ENCODE measurements at places on chromosomes 13 and 19. TPM values are rescaled to one million over a fixed set of nuclear protein-coding genes. Genes with fewer than 3 reads are reported as not detected.

Gene PRX
- 12.4 TPM for total RNA-seq

- H3K4me1 ChIP-seq: no peaks in the 10 kb centered on the region
- H3K36me3 ChIP-seq: no peaks in the 10 kb centered on the region
- no peak overlapping the region for H3K27ac ChIP-seq
- H3K4me3 ChIP-seq: no peak overlapping the region
- H3K27me3 ChIP-seq: peaks cover 5% of the 10 kb centered on the region
These were observed 13.1 kb downstream of the ERICH6B start for GRCh38 chr13:45602183-45603170.

GRCh38 chr19:58304748-58305064 lies 471 bp upstream of the ERVK3-1 start:
- H3K27ac ChIP-seq: peak overlapping the region; percentile 93
- DNase-seq: no peak
- H3K27me3 ChIP-seq: no peaks in the 10 kb centered on the region
- peak overlapping the region; percentile 96 for H3K4me3 ChIP-seq

DNA sequence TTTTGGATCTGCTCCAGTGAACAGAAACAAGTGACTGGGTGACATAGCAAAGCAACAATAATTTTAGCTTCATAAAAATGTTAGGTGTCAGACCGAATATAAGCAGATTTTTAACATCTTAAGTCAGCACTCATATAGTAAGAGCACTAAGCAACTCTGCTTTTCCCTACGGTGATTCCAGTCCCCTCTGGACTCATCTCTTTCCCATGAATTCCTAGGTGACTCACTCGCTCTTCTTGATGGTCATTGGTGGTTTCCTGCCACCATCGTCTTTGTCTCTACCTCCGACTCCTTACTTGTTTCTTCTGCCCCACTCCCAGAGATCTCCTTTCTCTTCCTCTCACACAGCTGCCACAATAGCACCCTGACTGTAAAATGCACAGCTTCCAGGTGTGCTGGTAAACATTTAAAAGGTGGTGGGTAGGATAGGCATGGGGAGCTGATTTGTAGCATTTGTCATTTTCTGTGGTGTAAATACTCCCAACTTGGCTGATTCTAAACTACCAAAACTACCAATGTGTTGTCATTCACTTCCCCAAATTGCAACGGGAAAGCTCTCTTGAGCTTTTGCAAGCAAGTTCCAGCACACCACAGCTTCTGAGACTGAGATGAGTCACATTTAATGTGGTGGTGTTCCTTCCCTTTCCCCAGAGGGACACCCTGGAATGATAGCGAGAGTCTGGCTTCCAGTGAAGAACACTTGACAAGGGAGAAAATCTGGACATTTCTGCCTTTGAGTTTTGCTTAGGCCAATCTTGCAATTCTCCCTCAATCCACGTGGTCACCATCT lies 42.8 kb upstream of the CLDN10 start:
- no peaks in the 10 kb centered on the region for H3K36me3 ChIP-seq
- H3K27me3 ChIP-seq: peaks cover 13% of the 10 kb centered on the region
- H3K4me1 ChIP-seq: no peaks in the 10 kb centered on the region

GRCh38 chr19:10346509-10346908 lies 7.1 kb upstream of the ICAM3 start:
- no peaks in the 10 kb centered on the region for H3K36me3 ChIP-seq
- no peak overlapping the region for H3K4me3 ChIP-seq
- no peak overlapping the region for H3K27ac ChIP-seq
- no peak for DNase-seq

GRCh38 chr13:21324803-21325202 lies 134.3 kb downstream of the ZDHHC20 start:
- no peak for DNase-seq
- H3K36me3 ChIP-seq: no peaks in the 10 kb centered on the region
- H3K27ac ChIP-seq: no peak overlapping the region
- H3K4me3 ChIP-seq: no peak overlapping the region
